Fibroblast of the conjunctiva (primary cell): ENCODE measurements at places on chromosomes 2 and 18.
A peak's percentile ranks its signal among the peaks of the same experiment; 100 is the strongest.

DNA sequence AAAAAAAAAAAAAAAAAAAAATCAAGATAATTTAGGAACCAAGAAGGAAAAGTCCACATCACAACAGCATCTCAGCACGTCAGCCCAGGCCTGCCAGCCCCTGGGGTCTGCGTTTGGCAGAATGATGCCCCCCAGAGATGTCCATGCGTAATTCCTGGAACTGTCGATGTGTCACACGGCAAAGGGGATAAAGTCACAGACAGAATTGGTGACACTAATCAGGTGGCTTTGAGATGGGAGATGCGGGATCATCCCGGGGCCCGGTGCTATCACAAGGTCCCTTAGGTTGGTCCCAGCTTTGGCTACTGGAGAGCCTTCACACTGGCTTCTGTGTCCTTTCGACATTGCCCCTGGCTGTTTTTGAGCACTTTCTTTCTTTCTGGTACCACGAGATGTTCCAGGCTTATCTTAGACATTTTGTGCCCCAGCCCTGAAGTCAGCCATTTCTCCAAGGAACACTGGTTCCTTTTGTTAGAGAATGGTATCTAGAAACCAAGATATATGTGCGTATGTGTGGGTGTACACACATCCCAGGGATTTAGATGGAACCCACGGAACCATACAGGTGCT, 20.7 kb downstream of the RAMP1 start:
- DNase-seq = no peak

DNA sequence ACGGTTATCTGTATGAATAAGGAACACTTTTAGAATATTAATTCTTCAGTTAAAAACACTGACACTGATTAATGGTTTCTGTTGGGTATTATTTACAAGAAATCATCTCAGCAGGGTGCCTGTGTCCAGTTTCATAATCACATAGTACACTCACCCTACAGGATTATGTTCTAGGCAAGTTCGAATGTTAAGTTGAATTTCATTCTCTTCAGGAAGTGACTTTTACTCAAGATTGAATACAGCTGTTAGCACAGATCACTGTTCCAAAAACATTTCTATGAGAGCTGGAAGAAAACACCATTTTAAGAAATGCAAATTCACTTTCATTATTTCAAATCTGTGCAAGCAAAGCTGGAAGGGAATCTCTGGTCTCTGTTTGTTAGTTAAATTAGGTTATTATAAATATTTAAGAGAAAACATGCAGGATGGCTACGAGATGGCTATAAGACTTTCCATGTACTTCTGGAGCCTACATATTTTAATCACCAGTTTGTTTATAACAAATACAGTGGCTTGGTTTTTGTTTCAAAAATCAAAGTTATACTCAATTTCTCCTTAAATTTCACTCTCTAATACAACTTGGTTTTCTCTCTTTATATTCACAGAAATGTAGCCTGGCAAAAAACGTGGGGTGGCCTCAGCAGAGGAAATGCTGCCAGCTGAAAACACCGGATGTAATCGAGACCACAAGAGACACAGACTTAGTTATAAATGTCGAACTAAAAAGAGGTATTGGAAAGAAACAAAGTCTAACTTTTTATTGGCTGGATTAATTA, 65.8 kb downstream of the RBMS1 start:
- DNase-seq = peak; percentile 79

- no peak for DNase-seq
Observed at GRCh38 chr2:80517316-80517715, 212.8 kb upstream of the LRRTM1 start.

GRCh38 chr2:148507970-148508369, 136.6 kb upstream of the EPC2 start:
- no peak for DNase-seq

DNA sequence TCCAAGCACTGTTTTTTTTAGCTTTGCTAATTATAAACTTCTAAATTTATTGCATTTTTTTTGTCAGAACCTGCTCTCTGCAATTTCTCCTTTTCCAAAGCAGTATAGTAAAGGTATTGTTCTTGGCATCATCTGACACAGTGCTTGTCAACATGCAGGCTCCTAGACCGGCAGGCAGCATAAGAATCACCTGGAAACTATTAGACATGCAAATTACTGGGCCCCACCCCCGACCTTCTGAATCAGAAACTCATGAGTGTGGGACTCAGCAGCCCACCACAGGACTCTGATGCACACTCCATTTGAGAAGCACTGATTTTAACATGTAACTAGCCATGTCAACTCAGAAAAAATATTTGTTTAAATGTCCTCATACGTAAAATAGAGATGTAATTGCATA, 551.1 kb upstream of the CELF4 start:
- DNase-seq = no peak

DNA sequence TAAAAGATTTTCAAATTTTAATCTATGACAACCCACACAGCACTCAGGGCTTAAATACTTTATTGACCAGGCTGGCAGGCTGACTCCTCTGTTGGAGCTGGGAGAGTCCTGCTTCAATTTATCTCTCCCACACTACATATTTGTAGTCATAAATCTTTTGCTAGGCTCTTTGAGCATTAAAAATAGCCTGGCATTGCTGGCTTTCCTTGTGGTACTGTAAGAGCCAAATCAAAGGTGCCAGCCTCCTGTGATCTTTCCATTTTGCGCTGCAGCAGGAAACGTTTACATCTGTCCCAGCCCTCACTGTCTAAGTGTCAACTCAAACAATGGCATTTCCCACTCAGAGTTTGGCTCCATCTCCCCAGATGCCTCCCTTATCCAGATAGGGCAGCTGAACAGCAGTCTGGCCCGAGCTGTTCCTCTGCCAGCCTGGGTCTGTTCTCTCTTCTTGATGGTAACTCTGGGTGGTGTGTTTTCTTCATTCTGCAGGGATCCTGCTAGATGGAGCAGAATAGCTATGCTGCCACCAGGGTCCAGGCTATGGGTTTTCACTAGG, 62.1 kb downstream of the LRRTM1 start:
- no peak for DNase-seq

GRCh38 chr2:112727276-112728028, 6.6 kb downstream of the NT5DC4 start:
- DNase-seq = no peak

GRCh38 chr2:218839430-218839829, 7.8 kb upstream of the PRKAG3 start:
- peak; percentile 26 for DNase-seq

GRCh38 chr2:108074150-108074549, 87.8 kb downstream of the SLC5A7 start:
- DNase-seq = no peak

DNA sequence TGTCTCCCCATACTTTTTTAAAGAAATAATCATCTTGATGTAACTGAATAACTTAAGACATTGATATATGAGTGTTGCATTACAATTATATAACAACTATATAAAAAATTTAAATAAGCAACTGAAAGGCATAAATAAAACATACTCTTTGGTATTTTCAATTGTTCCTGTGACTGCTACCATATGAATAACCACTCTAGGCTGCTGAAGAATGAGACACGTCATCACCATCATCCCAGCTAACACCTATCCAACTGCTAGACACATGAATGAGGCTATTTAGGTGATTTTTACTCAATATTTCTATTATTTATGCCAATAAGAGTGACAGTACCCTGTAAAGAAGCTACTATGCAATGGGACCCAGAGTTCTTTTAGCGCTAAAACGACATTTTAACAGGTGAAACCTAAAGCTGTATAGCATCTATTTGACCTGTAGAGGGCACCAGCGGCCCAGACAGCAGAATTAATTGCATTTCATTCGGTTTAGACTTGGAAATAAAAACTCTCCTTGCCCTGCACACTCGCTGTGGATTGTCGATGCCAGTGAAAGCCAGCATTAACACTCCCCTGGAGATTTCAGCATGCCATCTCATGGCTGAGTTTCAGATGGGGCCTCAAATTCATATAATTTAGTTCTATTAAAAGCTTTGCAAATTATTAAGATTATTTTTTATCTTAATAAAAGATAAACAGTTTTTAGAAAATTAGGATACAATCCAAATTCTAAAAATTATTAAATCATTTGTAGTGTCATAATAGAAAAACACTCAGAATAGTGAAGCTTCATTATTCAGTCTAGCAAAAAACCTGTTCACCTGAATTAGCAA, 89.4 kb upstream of the MAP2 start:
- DNase-seq = peak; percentile 36

DNA sequence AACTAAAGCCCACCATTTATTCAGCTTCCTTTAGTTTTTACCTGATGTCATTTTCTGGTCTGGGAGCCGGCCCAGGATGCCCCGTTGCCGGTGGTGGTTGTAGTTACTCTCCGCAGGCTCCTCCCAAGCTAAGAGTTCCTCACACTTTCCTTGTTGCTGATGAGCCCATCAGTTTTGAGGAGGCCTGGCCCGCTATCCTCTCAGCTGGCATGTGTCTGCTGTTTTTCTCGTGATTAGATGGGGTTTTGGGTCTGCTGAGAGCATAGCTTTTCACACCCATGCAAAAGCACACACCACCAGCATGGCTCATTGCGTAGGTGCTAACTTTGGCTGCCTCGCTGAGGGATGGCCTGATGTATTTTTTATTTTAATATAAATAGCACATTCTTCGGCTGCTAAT, 72.1 kb downstream of the PSMG2 start:
- no peak for DNase-seq

DNA sequence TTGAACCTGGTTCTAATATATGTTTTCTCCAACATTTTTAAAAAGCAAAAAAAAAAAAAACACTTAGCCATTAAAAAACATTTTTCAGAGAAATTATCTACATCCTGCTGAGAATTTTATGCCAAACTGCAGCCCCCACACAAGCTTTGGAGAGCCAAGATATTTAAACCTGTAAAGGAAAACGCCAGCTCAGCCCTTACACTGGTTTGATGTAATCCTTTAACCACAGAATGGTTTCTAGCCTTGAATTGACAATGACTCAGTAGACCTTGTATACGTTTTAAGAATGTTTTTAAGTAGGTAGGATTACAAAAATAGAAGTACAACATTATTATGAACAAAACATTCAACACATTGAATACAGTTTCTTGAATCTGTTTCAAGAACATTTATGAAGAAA, 113.6 kb downstream of the BABAM2 start:
- no peak for DNase-seq

DNA sequence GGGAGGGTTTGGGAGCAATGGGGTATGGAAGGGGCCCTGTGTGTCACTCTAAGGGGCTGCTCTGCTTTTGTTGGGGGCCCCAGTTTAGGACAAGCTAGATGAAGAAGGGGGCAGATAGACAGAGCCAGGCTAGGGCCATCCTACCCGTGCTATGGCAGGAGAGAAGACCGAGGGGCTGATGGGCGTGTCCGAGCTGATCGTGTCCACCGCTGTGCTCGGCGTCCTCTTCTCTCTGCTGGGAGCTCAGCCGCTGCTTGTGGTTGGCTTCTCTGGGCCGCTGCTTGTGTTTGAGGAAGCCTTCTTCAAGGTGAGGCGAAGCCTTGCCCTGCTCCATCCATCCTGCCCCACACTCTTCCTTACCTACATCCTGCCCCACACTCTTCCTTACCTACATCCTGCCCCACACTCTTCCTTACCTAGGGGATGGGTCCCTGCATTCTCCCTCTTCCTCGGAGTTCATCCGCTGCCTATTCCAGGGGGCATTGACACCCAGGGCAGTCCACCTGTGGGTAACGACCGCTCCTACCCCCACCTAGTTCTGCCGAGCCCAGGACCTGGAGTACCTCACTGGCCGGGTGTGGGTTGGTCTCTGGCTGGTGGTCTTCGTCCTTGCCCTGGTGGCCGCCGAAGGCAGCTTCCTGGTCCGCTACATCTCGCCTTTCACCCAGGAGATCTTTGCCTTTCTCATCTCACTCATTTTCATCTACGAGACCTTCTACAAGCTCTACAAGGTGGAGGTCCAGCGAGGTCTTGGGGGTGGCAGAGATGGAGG, 8.9 kb downstream of the SLC4A3 start:
- no peak for DNase-seq

DNA sequence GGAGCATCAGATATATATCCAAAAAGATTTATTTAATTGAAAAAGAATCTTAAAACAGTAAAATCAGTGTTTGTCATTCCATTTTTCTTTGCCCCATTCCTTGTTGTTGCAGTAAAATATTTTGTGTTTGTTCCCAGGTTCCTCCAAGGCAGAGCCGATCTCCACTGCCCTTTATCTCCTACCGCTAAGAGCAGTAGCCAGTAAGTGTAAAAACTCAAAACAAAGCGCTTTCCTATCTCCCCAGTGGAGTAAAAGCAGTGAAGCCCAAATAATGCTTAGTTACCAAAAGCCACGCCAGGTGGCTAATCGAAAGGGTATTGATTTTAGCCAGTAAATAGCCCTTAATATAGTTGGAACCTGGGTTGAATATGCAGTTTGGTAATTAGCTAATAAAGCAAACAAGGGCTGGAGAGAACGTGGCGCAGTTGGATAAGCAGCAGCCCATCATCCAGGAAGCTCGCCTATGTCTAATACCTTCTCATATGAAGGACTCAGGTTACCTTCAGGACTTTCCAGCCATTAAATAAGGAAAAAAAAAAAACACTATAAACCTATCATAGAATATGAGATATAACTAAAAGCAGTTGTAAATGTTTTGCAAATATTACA, 12.4 kb upstream of the GPD2 start:
- no peak for DNase-seq

DNA sequence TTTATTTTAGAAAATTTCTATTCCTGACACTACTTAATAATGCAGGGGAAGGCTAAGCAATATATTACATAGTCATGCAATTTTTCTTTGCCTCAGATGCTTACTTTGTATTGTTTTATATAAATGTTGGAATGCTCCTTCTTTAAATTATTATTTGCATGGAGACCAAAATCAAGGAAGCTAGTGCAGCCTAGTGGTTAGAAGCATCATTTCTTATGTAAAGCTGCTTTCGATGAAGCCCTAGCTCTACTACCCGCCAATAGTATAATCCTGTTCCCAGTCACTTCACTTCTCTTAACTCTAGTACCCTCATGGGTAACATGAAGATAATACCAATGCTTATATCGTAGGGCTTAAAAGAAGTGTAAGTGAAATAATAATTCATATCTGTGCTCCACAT, 198.9 kb downstream of the LRATD1 start:
- no peak for DNase-seq

DNA sequence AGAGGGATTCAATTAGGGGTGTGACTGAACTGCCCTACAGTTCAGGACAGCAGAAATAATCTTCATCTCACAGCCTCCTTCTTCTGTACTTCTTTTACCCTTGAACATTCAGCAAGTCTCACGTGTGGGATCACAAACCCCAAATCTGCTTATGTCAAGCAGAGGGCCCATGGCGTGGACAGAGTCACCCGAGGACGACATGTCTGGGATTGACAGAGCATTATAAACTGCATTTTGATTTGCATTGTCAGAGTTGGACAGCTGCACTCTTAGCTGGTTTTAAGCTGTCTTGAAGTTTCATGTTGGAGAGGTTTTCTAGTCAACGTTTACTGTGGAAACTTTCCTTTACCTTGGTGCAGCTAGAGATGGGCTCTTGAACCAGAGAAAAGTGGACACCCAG, 26.4 kb downstream of the MGAT5 start:
- DNase-seq = no peak

GRCh38 chr2:43985359-43985758, 10.4 kb downstream of the LRPPRC start:
- DNase-seq = no peak

GRCh38 chr2:58047961-58048360, 1.4 kb downstream of the VRK2 start:
- no peak for DNase-seq

GRCh38 chr18:75255094-75255493, 44.5 kb downstream of the TSHZ1 start:
- no peak for DNase-seq
